CD4-positive, alpha-beta T cell treated with Interferon alpha-2 for 1 hour (primary cell): ENCODE measurements at places on chromosomes 7 and 10.

DNA sequence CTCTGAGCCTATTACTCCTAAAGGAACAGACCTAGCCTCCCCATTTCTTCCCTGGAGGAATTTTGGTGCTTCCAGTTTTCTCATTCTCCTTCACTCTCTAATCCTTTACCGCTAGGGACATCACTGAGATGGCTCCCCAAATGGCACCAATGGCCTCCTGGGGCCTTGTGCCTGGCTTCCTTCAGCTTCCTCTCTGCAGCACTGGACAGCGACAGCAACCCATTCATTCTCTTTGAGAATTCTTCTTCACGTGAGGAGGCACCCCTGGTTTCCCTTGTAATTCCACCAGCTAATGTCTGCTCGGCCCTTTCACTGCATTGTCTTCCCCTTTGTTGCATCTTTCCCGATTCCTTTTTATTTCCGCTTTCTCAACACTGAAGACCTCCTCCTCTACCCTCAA lies 24.6 kb upstream of the KDM7A start:
- DNase-seq, result no peak

- no peak for DNase-seq
These were observed 22.0 kb downstream of the YKT6 start for GRCh38 chr7:44222776-44223261.

GRCh38 chr10:18875477-18875876 lies 173.1 kb upstream of the MALRD1 start:
- no peak for DNase-seq

DNA sequence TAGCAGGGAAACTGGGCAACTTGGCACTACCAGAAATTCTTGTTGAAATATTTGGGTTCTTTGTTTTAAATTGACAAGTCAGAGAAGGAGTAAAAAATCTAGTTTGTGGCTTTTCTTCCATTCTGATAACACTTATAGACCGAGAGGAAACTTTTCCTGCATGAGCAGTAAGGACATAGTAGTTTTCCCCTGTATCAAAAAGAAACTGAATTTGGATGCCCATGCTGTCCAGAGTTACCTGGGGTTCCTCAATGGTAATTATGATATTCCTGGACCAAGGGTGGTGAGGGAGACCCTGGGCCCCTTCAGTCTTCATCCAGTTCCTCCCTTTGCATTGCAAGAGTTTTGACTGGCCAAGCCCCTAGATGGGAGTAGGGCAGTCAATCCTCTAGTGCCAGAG lies 19.9 kb upstream of the STEAP2 start:
- no peak for DNase-seq

GRCh38 chr7:151060113-151060415 lies 675 bp downstream of the SLC4A2 start:
- no peak for DNase-seq

DNA sequence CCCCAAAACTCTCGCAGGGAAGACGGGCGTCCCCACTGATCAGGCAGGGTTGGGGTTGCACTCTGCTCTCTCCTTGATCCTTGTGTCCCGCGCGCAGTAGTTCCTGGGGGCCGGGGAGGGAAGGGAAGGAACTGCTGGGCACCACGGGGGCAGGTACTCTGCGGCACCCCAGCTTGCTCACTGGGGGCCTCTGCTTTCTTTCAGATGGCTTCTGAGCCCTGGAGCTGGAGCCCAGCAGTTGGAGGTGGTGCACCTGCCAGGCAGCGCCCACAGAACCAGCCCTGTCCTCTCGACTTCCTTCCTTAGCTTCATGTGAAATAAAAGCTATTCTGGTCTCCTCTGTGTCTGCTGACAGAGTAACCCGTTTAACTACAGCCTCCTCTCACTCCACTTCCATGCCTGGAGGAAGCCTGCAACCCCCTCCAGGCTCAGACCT lies 12.2 kb downstream of the PLAC9 start:
- DNase-seq, result peak; percentile 25

DNA sequence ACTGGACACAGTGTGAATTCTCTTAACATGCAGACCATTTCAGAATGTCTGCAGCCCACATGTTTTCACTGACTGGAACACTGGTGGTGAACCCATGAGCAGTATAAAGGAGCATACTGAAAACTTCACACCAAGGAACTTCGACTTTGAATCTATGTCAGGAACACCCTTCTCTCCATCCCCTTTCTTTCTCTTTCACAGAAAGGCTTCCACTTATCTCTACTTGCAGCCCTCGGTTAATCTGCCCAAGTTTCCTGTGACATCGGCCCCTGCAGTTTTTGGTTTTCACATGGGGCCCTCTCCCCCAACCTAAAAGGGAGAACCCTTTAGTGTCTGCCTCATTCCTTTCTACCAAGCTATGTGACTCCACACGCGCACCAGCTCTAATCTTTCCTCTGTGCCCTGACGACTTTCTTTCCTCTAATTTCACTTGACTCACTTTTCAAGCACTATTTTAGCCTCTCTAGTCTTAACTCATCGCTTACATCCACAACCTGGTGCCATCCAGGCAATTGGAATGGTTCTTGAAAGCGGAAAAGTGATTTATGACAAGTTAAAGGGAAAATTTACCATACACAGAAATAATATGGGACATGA lies 70.1 kb downstream of the RELN start:
- no peak for DNase-seq

DNA sequence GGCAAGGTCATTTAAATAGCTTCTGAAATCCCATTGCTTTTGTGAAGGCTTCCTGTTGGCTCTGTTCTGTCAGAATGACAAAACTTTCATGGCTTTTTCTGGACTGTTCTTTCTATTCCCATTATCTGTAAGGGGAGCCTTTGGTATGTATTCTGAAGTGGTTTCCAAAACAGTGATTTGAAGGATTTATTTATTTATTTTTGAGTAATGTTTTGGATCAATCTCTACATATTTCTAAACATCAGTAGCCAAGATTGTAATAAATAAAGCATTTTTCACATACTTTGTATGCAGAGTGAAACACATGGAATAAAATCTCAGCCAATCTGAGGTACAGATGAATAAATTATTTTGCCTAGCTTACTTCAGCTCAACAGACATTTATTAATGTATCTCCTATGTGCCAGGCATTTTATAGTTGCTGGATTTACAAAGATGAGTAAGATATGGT lies 121.1 kb downstream of the BBS9 start:
- no peak for DNase-seq

GRCh38 chr7:28621369-28621841 lies 209.1 kb downstream of the CREB5 start:
- no peak for DNase-seq

GRCh38 chr7:100640517-100641440 lies 573 bp downstream of the TFR2 start:
- no peak for DNase-seq

DNA sequence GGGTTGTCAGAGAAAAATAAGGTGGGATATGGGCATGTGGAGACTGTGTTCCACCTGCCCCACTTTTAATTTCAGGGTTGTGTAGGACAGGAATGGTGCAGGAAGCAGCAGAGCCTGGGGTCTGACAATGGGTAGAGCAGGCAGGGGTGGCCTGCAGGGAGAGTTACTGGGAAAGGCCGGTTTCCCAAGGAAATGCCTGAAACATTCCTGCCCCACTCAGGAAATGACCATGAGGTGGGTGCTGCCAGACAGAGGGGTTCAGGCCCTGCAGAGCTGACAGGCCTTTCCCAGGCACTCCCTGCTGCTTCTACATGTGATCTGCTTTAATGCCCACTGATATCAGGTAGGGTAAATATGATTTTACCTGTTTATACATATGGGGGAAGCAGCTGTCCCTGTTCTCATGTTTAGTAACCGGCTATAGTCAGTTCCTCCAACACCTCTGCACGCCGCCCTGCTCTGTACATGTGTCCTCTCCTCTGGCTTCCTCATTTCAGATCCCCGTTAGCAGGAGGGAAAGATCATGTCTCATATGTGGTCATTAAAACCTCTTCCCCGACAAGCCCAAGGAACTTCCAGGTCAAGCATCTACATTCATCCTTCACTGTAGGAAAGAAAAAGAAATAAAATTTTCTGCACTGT lies 118.6 kb upstream of the PRSS58 start:
- no peak for DNase-seq

DNA sequence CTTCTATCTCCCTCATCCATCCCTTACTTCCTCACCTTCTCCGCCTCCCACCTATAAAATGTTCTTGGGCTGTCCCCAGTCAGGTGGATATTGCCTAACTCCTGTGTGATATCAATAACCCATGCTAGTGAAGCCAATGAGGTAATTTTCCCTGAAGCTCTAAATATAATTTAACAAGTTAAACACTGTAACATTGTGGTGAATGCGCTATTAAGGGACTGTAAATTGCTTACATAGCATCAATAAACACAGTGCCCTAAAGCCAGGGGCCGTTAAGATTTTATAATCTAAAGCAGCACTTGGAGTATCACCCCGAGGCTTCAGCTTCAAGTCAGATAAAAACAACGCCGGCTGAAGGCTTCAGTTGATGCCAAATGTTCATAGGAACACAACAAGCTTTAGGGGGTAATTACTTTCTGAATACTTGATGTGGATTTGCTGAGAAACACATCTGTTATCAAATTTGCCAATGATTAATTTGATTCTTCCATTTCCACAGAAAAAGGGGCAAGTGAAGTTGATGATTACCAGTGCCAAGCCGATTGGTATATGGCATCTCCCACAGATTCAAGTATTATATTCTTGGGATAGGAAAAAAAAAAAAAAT lies 138.4 kb downstream of the CREB5 start:
- DNase-seq, result no peak

GRCh38 chr7:55513868-55514267 lies 58.4 kb downstream of the VOPP1 start:
- no peak for DNase-seq

GRCh38 chr10:71550628-71551027 lies 153.9 kb downstream of the CDH23 start:
- no peak for DNase-seq

DNA sequence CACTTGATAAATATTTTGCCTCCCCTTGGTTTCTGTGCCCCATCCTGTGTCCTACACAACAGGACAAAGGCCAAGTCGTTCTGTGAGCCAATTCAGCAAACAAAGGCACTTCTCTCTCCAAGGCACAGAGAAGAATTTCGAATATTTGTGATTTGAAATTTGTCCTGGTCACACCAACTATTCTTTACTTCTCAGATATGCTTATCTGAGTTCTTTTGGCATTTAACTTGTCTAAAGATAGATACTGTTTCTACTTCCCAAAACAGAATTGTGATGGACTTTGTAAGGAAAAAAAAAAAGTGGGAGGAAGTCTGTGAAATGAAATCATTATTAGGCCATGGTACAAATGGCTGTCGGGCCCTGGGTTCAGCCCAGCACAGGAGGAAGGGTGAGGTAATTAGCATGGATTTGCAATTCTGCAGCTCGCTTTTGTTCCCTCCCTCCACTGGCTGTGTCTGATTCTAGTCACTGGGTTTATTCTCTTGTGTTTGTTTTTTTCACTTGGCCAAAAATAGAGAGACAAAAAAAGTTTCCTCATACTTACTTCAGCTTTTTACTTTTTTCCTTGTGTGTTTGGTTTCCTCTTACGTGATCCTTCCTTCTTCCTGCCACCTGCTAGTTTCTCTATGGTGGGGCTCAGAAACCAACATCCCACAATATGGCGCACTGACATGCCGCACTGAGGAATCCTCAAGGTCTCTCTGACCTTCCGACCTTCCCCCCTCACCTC lies 108.2 kb upstream of the MKLN1 start:
- DNase-seq, result no peak

DNA sequence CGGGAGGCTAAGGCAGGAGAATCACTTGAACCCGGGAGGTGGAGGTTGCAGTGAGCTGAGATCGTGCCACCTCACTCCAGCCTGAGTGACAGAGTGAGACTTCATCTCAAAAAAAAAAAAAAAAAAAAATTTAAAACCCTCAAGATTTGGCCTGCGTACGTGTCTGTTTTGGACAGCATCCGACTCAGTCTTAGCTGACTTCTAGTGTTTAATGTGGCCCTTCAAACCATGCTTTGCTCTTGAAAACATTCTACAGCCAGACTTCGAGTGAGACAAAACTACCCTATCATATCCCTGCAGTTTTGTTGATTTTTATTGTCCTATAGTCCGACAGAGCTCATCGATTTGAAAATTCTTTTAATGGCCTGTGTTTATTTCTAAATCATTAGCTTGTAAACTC lies 227.1 kb upstream of the SH2B2 start:
- no peak for DNase-seq

DNA sequence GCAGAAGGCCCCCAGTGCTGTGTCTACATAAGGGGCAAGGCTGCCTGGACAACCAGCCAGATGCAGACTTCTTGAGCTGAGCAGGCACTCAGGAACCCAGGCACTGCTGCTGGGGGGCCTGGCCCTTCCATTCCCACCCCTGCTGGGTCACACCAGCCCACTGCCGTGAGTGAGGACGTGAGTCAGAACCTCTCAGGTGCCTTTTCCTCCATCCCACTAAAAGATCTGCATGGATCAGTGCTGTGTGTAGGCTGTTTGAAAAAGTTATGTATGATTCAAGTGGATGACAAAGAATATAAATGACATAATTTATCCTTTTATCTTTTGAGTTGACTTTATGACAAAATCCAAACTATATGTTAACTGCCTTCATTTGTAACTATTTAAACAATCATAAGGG lies 499.3 kb downstream of the INHBA start:
- DNase-seq, result no peak

DNA sequence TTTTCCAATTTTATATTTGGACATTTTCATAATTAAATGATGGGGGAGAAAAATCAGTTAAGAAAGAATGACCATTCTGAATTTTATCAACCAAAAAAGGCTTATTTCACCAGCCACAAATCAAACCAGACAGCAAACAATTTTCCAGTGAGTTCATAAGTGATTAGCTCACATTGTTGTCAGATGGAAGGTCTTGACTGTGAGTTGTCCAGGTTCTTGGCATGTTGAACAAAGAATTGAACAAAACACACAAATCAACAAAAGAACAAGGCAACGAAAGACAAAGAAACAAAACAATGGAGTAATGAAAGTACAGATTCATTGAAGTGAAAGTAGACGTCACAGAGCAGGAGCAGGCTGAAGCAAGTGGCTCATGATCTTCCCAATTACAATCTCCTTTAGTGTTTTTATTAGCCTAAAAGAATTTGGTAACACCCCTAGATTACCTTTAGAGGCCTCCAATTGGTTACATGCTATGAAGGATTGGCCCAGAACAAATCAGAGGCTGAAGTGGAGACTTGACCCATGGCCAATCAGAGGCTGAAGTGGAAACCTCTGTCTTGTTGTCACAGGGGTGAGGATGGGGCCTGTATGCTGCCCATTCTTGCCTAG lies 248.7 kb downstream of the NEBL start:
- DNase-seq, result no peak

DNA sequence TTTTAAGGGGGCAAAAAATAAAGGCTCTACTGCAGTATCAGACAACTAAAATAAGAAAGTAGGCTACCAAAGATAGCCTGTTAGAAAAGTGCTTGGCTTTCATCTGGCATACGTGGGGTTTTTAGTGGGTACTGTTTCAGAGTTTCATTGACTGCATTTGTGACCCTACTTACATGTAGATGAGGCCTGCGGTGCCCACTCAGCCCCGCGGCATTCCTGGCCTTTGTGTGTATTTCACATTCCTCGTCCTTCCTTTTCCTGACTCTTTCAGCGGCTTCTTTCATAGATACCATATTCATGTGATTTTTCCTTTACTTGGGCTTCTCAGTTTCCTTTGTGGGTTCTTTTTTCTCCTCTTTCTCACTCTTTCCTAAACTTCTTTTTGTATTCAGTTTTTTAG lies 50.7 kb downstream of the UBE3C start:
- no peak for DNase-seq
